CD4-positive, alpha-beta T cell treated with Interleukin-4 for 1 hour (primary cell): ENCODE measurements at places on chromosomes 4 and X.

DNA sequence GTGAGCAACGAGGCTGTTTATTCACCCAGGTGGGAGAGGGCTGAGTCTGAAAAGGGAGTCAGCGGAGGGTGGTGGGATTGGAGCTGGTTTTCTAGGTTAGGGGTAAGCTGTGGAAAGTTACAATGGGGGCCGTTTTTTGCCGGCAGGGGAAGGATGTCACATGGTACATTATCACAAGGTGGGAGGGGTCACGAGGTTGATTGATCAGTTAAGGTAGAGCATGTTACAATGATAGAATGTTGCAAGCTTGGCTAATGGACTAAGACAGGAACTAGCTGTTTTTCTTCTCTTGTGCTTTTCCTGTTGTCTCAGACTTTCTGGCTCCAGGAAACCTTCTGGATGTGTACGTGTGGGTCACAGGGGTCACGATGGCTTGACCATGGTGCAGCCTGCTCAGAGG is 536.3 kb upstream of the HTR2C start:
- DNase-seq, result no peak

- DNase-seq, result no peak
Observed at GRCh38 chr4:42361456-42361855, 35.8 kb upstream of the SHISA3 start.

- DNase-seq, result no peak
Observed at GRCh38 chr4:102580463-102580842, 79.3 kb downstream of the NFKB1 start.

DNA sequence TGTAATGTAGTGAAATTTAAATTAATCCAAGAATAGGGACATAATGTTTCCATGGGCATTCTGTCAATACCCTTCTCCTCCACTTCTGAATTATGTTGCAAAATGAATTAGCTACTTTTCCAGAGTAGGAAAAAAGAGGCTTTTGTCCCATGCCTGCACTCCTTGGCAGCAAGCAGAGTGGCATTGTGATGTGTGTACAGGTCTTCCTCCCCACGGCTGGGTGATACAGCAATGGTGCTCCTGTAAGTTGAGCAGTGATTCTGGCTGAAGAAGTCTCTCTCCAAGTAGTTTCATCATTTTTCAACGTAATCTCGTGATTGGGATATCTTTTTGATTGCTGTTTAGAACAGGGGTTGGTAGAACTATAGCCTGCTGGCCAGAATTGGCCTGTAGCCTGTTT is 59.9 kb downstream of the KIT start:
- DNase-seq, result no peak
